ENCODE measurements at places on chromosomes 3 and 15. TPM values are rescaled to one million over a fixed set of nuclear protein-coding genes. Genes with fewer than 3 reads are reported as not detected.

The KCNAB1 gene
- 2.2 TPM for total RNA-seq

The COL6A5 gene
- total RNA-seq, result not detected

The NR1I2 gene
- 0.16 TPM for total RNA-seq

The PLEKHO2 gene
- 8.5 TPM for total RNA-seq

The NANOGP8 gene
- total RNA-seq, result not detected

The INSYN1 gene
- 1.4 TPM for total RNA-seq

The TRIM59 gene
- 2.4 TPM for total RNA-seq

The RPS27L gene
- total RNA-seq, result 108 TPM

The MITF gene
- total RNA-seq, result 6.1 TPM

The CNTN3 gene
- 2.9 TPM for total RNA-seq

The NSUN3 gene
- 5.4 TPM for total RNA-seq
